Dermis blood vessel endothelial cell (primary cell): ENCODE measurements at places on chromosomes 5 and 9. TPM values are rescaled to one million over a fixed set of nuclear protein-coding genes. Genes with fewer than 3 reads are reported as not detected.
A peak's percentile ranks its signal among the peaks of the same experiment; 100 is the strongest.

GRCh38 chr5:77087484-77088261 lies 588 bp upstream of the ZBED3 start:
- peak; percentile 49 for DNase-seq

DNA sequence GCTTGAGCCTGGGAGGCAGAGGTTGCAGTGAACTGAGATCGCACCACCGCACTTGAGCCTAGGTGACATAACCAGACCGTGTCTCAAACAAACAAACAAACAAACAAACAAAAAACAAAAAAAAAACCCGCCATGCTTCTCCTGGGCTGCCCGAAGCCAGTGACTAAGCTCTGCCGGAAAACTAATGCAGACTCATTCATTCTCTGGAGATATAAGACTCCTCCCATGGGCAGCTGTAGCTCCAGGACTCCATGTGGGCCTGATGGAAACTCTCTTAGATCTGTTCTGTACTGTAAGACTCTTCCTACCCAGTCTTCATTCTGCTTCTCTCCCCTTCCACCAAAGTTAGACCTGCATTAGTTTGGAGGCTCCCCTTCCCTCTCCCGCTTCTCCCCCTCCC lies 11.1 kb downstream of the GLDC start:
- no peak for DNase-seq

GRCh38 chr5:533243-533954 lies 9.2 kb upstream of the SLC9A3 start:
- DNase-seq = no peak

GRCh38 chr5:14325369-14325768 lies 182.2 kb downstream of the TRIO start:
- no peak for DNase-seq

- DNase-seq = no peak
Measured at GRCh38 chr9:114981063-114981462, 50.7 kb upstream of the TNFSF8 start.

- DNase-seq = no peak
Measured at GRCh38 chr5:87951661-87952060, 317.0 kb downstream of the TMEM161B start.

GRCh38 chr5:56159521-56159947 lies 73.6 kb downstream of the ANKRD55 start:
- DNase-seq = no peak

ATOX1 gene
- 69.8 and 96.3 TPM in 2 replicates for total RNA-seq

- no peak for DNase-seq
Measured at GRCh38 chr9:82456642-82457041, 468.1 kb downstream of the SPATA31D1 start.

PHYHD1 gene
- total RNA-seq = 0.85 TPM in 1 of 2 replicates, not detected in the other

DNA sequence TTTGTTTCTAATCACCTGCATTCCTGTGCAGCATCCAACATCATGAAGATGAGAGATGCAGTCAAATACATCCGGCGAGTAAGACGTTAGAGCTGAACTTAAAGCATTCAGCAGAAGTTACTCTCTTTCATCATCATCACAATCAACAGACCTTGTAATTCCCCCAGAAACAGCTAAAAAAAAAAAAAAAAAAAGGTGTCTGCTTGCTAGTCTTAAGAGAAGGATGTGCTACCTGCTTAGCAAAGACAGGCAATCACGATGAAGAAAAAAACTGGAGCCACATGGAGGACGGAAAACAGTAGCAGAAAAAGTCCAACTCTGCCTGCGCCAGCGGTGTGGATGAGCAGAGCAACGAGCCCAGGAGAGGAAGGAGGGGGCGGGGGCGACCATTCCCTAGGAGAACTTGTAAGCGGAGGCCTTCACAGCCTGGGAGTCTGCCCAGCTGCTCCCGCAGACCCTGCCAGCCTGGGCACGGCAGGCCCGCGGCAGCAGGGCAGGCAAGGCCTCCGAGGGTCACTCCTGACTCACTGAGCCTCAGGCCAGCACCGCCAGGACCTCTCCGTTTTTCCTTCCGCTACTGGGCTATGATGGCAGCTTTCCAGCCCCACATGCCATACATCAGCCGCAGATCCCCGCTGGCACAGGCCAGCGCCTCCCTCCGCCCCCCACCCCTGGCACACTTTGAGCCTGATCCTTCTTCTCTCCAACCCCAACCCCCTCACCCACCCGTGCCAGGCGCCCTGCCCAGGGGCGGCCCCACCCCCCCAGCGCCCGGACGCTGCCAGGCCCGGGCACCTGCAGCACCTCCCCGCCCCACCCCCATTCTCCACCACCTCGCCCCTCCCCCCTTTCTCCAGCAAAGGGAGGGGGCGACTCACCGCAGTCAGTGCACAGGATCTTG lies 1.4 kb downstream of the NRG2 start:
- DNase-seq = peak; percentile 81

DNA sequence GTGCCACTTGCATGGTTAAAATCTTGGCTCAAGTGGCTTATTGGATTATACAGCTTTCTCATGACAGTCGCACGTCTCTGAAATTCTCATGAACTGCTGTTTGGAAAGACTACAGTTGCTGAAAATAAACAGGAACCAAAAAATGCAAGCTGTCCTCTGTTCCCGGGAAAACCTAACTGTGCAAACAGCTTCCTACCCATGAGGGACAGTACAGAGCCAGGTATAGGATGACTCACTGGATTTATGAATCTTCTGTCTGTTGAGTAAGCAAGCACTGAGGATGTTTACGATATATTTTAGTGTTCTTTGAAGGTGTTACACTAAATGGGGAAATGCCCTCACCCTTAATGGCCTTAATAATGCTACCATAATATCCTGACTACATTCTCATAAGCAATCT lies 380.3 kb upstream of the TNC start:
- DNase-seq = no peak

DNA sequence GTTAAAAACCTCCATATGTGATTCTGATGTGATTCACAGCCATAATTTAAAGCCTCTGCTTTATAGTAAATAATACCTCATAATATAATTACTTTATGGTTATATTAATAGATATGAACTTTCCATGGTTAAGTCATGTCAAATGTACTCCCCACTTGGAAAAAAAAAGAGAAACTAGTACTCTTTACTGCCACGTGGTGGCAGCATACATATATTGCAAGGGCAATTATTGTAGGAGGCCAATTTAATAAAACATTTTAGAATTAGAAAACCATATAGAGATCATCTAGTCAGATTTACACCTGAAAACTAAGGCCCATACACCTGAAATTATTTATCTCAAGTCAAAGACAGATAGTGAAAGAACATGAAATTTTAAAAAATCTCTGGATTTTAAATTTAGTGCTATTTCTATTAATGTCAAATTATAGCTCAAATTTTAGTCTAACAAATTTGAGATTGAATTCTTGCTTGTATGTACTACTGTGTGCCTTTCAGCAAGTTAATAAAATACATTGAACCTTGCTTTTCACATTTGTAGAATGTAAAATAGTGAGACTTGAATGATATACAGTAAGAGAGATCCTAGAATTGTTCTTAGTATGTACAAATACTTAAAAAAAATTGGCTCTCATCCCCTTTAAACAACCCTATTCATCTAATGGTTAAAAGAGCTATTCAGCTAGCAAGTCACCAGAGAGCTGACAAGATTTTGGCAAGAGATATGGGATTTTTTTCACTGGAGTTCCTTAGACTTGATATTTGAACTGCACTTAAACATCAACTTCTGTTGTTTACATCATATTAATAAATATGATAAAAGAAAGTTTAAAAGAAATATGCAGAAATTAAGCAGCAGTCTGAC lies 603.8 kb downstream of the TLE4 start:
- peak; percentile 64 for DNase-seq

PCDHAC2 gene
- total RNA-seq = 0.28 and 0.34 TPM in 2 replicates

DNA sequence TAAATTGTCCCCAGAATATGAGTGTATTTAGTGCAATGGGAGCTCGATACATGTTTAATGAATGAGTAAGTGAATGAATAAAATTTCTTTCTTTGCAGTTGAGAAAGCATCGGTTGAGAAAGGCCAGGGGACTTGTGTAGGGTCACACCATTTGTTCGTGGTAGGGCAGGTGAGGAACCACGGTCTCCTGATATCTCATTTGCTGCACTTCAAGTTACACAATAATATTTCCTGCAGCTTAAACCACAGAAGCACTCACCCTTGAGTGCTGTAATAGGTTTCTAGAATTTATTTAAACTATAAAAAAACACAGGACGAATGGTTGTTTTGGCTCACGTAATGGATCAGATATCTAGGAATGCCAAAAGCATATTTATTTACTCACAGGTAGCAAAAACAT lies 429.8 kb downstream of the SPATA31D1 start:
- DNase-seq = no peak

ERP44 gene
- 9.4 and 16.4 TPM in 2 replicates for total RNA-seq

GRCh38 chr5:32504329-32504988 lies 59.9 kb upstream of the ZFR start:
- no peak for DNase-seq

DNA sequence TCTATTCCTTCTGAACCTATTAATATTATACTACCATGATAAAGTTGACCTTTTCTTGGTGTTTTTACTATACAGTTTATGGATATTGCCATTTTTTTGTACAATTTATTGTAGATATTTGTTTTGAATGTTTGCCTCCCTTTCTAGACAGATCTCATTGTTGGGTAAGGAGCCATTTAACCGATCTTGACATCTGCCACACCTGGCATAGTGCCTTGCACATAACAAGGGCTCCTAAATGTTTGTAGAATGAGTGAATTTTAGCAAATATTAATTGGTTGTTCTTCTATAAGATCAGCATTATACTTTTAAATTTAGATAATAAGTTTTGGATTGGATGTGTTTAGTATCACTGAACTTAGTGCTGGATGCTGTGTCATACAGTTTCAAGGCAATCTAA lies 175.3 kb downstream of the GDNF start:
- no peak for DNase-seq

CRHBP gene
- total RNA-seq = 0.17 and 0.19 TPM in 2 replicates

DNA sequence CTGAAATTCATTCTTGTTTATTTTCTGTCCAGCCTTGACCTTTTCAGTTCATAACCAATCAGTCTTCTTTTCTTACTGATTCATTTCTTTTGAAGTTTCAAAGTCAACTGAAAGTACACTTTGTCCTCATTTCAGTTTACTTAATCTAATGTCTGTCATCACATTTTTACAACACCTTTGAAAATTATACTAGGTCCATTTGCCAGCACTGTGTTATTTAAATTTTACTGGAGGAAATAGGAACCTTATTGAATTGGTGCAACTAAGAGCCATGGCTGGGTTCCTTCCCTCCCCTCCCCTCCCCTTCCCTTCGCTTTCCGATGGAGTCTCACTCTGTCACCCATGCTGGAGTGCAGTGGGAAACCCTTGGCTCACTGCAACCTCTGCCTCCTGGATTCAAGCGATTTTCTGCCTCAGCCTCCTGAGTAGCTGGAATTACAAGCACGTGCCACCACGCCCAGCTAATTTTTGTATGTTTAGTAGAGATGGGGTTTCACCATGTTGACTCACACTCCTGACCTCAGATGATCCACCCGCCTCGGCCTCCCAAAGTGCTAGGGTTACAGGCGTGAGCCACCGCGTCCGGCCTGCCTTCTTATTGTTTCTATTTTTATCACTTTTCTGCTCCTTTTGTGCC lies 6.3 kb downstream of the RMI1 start:
- no peak for DNase-seq

DNA sequence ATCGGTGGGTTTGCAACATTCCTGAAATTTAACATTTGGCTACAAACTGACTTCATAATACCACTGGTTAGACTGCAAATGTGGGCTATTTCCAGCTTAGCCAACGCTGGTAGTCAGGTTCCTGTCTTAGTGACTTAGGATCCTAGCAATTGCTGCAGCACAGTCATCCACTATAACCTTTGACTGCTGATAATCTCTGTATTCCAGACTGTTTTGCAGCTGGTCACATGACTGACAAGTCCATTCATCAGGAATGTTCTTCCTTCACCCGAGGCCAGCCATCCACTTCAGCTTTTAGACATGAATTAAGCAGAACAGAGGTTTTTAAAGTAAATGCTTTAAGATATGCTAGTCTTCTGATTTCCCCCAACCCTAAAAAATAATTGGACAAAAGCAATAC lies 425.9 kb upstream of the MPDZ start:
- peak; percentile 42 for DNase-seq

DNA sequence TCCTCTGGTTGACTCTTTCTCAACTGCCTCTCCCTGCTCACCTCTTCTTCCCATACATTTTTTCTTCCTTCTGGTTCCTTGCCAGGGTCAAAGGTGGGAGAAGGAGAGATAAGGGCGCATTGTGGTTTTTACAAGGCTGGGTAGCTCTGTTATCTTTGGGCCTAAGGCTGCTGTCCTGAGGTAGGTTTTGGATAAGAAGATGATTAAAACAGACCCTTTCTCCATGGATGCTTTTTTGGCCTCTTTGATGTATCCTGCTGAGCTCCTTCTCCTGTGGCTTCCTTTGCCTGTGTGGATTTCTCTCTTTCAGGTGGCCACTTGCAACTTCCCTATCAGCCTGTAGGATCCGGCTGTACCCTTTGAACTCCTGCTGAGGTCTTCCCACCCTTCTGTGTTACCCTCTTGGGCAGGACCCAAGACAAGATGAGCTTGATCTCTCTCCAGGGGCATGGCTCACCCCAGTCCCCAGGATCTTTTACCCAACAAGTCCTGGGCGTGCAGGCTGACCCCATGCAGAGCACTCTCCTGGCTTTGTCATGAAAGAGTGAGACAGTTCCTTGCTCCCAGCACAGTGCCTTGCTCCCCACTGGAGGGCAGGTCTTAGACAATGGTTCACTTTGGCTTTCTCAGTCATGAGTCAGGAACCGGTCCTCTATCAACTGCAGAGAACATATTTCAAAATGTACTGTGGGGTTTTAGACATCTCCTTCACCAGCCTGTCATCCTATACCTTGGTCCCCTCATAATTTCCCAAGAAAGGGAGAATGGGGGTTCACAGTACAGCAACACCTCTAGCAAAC lies 197.9 kb downstream of the TLE4 start:
- no peak for DNase-seq

CDH6 gene
- 0.56 and 1.5 TPM in 2 replicates for total RNA-seq

- DNase-seq = no peak
Measured at GRCh38 chr5:1441166-1441865, 3.9 kb downstream of the SLC6A3 start.

- no peak for DNase-seq
Measured at GRCh38 chr5:94366811-94367210, 251.6 kb downstream of the KIAA0825 start.

DNA sequence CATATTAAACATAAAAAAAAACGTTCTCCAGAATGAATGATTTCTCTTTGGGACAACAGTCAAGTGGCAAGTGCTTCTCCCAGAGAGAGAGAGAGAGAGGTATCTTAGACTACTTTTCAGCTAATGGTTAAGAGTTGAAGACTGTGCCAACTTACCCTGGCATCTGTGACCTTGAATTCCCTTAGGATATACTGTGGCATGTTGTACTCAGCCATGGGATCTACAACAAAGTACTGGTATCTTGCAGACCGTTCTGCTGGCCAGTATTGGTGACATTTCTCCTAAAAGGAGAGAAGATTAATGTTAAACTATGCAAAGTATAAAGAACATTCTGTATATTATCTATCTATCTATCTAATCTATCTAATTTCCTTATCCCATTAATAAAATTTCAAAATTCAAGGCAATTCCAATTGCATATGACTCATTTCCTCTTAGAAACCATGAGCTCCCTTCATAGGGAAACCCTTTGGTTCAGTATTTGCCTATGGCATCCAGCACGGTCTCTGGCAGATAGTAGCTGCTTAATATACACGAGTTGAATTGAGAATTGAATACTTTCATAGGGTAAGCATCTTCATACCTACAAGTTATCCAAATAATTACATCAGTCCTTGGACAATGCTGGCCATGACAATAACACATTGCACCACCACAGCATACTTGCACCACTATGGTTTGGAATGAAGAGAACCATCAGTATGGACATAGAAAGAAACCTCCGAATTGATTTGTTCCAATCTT lies 539.4 kb upstream of the DMAC1 start:
- peak; percentile 35 for DNase-seq
